Stimulated activated CD8-positive, alpha-beta memory T cell treated with anti-CD3 and anti-CD28 coated beads, Interleukin-15, amount 100 ng/mL, for 24 hours (primary cell): ENCODE measurements at places on chromosomes 1 and 21.

DNA sequence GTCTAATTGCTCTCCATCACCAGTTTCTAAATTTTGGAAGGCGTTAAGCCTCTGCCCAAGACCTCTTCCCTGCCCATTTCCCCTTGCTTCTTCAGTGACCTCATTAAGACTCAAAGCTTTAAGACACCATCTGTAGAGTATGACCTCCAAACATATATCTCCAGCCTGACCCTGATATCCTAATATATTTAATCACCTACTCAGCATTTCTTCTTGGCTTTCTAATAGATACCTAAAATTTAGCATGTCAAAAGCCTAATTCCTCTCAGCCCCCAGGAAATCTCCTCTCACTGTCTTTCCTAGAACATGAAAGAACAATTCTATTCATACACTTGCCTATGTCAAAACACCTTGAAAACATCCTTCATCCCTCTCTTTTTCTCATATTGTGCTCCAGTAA lies 235.5 kb upstream of the HOOK1 start:
- DNase-seq, result no peak

- DNase-seq, result no peak
Measured at GRCh38 chr1:66980745-66981367, 56.1 kb downstream of the MIER1 start.

- DNase-seq, result no peak
Measured at GRCh38 chr1:165666152-165666825, 32.1 kb downstream of the ALDH9A1 start.

GRCh38 chr21:45138199-45139002 lies 64.0 kb downstream of the ADARB1 start:
- peak; percentile 53 for DNase-seq

DNA sequence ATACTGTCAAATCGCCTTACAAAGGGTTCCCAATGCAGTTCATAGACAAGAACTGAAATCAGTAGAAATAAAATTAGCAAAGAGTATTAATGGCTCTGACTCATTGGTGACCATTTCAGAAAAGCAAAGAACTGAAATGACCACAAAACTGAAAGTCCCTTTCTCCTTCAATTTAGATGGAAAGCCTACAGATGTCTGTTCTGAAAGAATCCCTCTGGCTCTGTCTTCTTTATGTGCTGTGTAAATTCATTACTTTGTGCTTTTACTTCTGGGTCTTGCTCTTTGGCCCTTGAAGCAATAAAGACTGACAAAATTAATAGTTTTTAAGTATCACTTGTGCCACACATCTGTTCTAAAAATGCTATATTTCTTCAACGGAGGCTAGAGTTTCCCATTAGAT lies 62.7 kb upstream of the GPR89A start:
- DNase-seq, result no peak

- DNase-seq, result no peak
Measured at GRCh38 chr1:231203259-231204057, 37.6 kb upstream of the GNPAT start.

GRCh38 chr1:181152892-181153633 lies 64.6 kb downstream of the IER5 start:
- DNase-seq, result no peak

GRCh38 chr1:176789571-176790090 lies 326.7 kb downstream of the PAPPA2 start:
- DNase-seq, result no peak

DNA sequence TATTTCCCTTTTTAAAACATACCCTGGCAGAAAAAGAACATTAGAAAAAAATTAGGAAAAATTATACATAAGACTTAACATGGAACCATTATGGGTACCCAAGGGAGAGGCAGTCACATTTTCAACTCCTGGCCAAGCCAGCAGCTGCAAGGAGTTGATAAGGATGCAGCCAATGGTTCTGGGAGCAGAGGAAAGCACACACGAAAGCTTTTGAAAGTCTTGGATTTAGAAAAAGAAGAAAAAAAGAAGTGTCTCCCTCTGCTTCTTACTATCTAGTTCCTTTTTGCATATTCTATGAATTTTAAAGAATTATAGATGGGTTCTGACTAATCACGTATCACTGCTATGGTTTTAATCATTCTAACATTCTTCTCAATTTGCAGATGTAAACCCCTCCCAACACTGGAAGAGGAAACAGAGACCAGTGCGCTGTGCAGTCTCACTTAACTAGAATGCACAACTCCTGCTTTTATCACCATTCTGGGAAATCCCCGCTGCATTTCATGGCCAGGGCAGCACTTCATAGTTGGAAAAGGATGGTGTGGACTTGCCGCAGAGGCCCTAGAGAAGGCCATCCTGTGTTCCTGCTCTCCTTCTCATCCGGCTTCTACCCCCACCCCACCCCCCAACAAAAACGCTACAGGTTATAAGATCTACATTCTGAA lies 2.7 kb upstream of the CD58 start:
- DNase-seq, result no peak

DNA sequence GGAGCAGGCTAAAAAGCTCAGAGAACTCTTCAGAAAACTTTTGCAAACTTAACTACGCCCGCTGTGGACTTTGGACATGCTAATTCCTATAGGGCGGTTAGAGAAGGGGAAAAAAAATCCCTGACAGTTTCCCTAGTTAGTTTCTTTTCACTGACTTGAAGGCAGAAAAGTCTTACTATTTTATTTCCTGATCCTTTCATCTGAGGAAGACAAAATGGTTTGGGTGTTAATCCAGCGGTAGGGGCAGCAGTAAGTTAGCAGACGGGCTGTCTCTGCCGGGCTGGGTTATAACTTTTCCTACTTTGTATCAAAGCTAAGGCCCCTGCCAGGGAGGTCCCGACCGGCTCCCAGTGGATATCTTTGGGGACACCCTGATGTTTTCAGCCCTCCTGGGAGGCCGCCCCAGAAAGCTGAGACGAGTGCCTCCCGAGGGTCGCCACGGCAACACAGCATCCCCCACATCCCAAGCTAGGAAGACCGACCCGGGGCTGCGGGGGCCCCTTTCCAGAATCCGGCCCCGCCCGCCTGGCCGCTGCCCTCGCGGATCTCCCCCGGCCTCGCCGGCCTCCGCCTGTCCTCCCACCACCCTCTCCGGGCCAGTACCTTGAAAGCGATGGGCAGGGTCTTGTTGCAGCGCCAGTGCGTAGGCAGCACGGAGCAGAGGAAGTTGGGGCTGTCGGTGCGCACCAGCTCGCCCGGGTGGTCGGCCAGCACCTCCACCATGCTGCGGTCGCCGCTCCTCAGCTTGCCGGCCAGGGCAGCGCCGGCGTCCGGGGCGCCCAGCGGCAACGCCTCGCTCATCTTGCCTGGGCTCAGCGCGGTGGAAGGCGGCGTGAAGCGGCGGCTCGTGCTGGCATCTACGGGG lies 162.6 kb downstream of the RUNX1 start:
- no peak for DNase-seq

GRCh38 chr1:29736582-29737188 lies 500.4 kb downstream of the PTPRU start:
- DNase-seq, result no peak

GRCh38 chr1:50615036-50615750 lies 191.9 kb upstream of the DMRTA2 start:
- no peak for DNase-seq

- DNase-seq, result no peak
Measured at GRCh38 chr1:203668401-203668800, 41.8 kb downstream of the ATP2B4 start.

GRCh38 chr1:111786669-111787207 lies 31.0 kb downstream of the DDX20 start:
- DNase-seq, result no peak

GRCh38 chr1:210457568-210457967 lies 128.9 kb downstream of the HHAT start:
- no peak for DNase-seq

- DNase-seq, result no peak
Measured at GRCh38 chr1:86394416-86394815, 1.7 kb downstream of the ODF2L start.
